GM23248 (cell line): ENCODE measurements at places on chromosomes 13 and 19. TPM values are rescaled to one million over a fixed set of nuclear protein-coding genes. Genes with fewer than 3 reads are reported as not detected.
A peak's percentile ranks its signal among the peaks of the same experiment; 100 is the strongest.

DNA sequence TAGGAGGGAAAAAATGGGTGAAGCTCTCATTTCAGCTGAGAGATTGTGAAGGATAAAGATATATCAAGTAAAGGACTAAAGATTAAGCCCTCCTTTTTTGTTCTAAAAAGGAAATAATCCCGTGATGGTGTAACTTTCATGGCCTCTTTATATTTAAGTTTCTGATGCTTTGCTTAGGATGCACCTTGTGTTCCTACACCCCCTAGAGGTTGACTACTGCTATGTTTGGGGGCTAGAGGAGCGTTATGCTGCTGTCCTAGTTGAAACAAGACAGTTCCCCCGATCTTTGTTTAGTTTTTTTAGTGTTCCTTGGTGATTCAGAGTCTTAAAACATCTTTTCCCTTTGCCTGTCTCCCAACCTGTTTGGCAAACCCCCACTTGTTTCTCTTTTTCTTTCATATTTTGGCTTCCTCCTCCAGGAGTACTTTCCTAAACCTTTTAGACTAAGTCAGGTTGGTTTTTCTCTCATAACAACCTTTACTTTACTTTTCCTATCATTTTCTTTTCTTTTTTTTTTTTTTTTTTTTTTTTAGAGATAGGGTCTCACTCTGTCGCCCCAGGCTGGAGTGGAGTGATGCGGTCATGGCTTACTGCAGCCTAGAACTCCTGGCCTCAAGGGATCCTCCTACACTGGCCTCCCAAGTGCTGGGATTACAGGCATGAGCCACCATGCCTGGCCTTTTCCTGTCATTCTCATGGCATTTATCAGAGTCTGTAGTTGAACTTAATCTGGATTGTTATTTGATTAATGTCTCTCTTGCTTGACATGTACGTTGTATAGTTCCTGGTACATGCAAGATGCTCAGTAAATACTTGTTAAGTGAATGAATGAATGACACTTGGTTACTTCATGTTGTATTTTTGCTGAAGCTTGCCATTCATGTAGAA is 2.8 kb downstream of the UBA2 start:
- peak; percentile 73 for DNase-seq

DNA sequence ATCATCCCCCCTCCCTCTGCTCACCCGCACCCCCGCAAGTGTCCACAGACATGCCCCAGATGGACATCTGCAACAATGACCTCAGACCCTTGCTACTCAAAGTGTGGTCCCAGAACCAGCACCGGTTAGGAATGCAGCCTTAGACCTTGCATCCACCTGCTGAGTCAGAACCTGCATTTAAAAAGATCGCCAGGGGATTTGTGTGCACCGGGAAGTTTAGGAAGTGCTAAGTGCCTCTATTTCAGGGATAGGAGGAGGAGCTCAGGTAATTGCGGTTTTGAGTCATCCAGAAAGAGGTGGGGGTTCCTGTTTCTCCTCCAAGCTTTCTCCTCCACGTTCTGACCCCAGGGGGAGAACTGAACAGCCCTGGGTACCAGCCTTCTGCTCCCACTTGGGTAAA is 46.2 kb downstream of the CACNA1A start:
- no peak for DNase-seq

The ATP8A2 gene
- 0.05 TPM in 2 replicates for polyA plus RNA-seq

GRCh38 chr19:57648331-57649003 is 15.5 kb downstream of the ZNF211 start:
- DNase-seq: no peak

The APOC4 gene
- not detected in 2 replicates for polyA plus RNA-seq

- no peak for DNase-seq
Observed at GRCh38 chr19:51226067-51226466, 1.2 kb downstream of the CD33 start.

DNA sequence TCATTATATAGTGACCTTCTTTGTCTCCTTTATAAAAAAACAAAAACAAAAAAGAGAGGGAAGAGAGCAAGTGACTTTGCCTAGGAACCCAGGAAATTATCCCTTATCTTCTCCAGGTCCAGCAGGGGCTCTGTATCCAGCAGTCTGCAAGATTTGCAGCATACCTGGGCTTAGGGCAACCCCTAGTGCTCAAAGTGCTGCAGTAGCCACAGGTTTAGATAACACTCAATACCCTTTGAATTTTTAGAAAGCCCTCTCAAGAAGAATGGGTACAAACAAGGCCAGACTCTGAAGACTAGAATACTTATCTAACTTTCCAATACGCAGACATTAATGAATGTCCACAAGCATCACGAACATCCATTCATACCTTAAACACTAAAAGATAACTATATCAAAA is 43.2 kb downstream of the CCNA1 start:
- no peak for DNase-seq

GRCh38 chr19:4077800-4078684 is 11.3 kb upstream of the ZBTB7A start:
- peak; percentile 64 for DNase-seq

DNA sequence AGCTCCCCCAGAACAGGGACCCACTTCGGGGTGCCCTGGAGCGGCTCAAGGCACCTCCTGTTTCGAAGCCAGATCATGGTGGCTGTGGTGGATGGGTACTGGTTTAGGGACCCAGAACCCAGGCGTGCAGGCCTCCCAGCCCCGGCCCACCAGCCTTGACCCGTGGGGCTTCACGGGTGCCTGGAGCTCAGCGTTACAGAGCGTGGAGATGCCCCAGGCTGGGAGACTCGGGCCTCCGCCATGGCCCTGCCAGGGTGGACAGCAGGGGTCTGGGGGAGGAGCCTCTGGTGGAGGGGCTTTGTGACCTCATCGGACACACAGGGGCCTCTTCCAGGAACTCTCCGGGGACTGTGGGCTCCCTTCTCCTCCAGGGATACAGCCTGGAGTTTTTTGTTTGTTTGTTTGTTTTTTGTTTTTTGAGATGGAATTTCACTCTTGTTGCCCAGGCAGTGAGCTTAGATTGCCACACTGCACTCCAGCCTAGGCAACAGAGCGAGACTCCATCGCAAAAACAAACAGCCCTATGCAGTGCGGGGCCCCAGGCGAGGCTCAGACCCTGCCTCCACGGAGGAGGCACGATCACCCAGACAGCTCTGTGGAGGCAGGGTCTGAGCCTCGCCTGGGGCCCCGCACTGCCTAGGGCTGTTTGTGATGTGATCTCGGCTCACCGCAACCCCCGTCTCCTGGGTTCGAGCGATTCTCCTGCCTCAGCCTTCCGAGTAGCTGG is at the start of gene GARIN5B:
Gene GARIN5B (minus strand): TSS at position 271 of the 727 bp plus-strand sequence. CDS start 194 bp downstream, at position 77.
- no peak for DNase-seq
